ENCODE measurements at places on chromosomes 11 and 22.
A peak's percentile ranks its signal among the peaks of the same experiment; 100 is the strongest.

DNA sequence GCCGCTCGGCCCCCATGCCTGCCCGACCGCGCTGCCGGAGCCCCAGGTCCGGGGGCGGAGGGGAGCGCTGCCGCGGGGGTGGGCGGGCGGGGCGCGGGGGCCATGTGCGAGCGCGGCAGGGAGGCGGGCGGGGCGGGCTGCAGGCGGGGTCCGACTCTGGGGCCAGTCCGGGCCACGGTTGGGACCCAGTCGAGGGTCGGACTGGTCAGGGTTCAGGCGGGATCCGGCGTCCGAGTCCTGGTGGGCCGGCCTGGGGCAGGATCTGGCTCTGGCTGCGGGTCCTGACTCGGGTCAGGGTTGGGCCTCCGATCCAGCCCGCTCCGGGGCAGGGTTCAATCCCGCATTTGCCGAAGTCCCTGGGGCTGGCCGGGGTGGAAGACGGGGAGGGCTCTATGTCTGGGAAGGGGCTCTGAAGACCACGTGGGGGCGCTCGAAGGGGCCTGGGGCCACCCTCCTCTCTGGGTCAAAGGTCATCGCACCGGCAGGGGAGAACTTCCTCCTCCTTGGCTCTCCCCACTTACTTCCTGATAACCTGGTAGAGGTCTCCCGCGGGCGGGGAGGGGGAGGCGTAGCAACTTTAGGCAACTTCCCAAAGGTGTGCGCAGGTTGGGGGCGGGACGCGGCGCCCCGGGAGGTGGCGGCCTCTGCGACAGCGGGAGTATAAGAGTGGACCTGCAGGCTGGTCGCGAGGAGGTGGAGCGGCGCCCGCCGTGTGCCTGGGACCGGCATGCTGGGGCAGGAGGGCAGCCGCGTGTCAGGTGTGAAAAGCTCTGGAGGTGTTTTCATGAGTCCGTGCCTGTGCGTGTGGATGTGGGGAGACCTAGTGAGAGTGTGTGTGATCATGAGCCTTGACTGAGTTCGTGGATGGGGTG, 603 bp downstream of the ESRRA start:
- DNase-seq = peak; percentile 54

GRCh38 chr11:128757235-128757711, 63.4 kb downstream of the FLI1 start:
- DNase-seq = no peak

DNA sequence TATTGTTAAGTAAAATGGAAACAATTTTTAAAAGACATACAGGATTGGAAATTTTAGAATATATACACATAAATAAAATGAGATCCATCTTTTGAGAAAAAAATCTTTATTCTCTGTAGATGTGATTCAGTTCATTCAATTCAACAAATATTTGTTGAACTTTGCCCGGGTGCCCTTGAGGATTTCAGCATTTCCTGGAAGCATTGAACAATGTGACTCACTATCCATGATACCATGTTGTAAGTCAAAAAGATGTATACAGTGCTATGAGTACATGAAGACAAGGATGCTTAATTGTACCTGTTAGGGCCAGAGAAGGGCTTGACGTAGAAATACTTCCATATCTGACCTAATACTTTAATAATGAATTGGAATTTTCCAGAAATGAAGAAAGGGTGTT, 353.7 kb downstream of the METTL15 start:
- DNase-seq = no peak

GRCh38 chr11:12122083-12122482, 11.7 kb downstream of the MICAL2 start:
- DNase-seq = no peak

DNA sequence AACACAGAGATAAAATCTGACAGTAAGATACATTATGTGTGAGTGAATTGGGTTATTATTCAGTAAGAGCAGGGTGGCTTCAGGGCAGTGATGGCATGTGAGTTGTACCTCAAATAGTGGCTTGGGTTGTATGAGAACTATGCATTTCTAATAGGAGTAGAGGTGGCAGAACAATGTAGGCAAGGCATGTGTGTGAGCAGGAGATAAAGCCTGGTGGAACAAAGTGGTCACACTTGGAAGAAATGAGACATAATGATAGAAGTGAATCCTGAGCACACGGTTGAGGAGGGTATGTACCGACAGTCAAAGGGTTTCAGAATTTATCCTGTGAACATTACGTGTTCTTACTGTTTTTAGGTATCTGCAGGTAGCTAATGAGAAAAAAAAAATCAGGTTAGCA, 159.3 kb downstream of the CASP12 start:
- DNase-seq = no peak

DNA sequence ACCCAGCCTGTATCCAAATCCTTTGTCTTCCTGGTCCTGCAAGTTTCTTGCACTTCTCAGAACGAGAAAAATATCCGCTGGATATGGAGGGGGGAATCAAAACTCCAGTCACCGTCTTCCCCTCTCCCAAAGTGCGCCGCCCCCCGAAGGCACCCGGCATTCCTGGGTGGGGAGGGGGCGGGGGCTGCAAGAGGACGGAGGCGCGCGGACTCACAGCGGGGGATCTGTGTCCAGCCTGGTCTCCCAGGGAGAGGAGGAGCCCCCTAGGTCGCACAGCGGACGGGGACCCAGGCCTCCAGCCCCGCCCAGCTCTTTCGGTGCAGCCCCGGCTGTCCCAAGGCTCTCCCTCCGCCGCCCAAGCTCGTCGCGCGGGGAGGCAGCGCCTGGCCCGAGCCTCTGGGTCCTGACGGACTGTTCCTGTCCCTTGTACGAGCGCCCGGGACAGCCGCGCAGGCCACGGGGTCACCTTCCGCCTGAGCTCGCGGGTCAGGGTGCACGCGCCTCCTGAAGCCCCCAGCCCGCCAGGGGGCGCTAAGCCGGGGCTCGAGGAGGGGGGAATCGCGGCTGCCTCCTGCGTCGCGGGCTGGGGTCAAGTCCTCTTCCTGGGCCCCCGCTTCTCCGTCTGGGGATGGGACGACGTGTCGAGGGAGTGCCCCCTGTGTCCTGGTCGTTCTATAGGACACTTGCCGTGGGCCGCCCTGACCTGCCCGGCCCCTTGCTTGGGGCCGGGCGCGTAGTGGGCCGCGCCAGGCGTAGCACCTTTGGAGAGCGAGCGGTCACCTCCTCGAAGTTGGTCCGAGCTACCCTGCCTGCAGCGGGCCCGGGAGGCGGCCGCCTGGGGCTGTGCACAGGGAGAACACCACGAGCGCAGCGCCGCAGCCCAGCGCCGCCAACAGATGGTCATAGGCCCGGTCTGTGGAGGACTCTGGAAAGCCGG, 2.4 kb upstream of the WNT11 start:
- no peak for DNase-seq

- DNase-seq = no peak
These were observed 127.6 kb upstream of the TEAD1 start for GRCh38 chr11:12546660-12547059.

GRCh38 chr11:9438611-9439010, 22.2 kb upstream of the ZNF143 start:
- DNase-seq = no peak

DNA sequence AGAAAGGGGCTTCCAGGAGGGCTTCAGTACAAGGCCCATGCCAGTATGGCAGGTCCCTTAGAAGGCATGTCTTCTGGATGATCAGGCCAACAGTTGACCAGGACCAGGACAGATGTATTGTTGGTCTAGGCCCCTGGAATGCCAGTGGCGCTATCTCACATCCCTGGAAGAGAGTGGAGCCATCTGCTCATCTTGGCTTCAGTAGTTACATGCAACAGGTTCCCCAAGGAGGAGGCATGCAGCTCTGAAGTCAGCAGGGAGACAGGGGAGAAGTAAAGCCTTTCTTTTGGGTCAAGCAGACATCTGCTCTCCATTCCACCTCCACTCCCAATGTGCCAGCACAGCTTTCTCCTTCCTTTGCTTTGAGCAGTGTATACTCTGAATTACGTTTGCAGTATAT, 244.1 kb downstream of the KIRREL3 start:
- no peak for DNase-seq

DNA sequence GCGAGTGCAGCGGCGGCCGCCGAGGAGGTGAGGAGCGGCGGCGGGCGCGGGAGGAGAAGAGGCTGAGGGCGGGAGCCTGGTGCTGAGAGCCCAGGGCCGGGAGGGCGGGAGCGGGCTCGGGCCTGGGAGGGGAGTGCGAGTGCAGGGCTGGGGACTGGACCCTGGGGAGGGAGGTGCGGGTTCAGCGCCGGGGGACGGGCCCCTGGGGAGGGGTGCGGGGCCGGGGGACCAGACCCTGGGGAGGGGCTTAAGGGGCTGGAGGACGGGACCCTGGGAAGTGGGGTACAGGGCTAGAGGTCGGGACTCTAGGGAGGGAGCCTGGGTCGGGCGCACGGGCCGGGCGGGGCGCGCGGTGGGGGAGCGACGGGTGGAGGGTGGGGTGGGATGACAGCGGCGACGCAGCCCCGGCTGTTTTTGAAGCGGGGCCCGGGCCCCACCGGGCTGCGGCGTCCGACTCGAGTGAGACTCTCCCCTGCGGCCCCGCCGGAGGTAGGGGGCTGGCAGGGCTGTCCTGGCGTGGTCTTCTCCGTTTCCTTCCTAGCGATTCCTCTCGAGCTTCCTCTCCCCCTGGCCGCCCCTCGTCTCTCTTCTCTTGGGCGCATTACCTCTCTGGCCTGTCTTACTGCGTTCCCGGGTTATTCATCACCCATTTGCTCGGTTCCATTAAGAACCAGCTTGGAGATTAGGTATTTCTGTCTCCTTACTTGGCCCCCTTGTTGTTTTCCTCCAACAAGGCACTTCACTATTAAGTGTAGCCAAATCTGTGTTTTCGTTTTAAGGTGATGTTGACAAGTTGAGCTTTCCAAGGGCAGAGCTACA, 754 bp downstream of the NUP50 start:
- no peak for DNase-seq

GRCh38 chr22:39419096-39419495, 19.5 kb downstream of the TAB1 start:
- DNase-seq = no peak

DNA sequence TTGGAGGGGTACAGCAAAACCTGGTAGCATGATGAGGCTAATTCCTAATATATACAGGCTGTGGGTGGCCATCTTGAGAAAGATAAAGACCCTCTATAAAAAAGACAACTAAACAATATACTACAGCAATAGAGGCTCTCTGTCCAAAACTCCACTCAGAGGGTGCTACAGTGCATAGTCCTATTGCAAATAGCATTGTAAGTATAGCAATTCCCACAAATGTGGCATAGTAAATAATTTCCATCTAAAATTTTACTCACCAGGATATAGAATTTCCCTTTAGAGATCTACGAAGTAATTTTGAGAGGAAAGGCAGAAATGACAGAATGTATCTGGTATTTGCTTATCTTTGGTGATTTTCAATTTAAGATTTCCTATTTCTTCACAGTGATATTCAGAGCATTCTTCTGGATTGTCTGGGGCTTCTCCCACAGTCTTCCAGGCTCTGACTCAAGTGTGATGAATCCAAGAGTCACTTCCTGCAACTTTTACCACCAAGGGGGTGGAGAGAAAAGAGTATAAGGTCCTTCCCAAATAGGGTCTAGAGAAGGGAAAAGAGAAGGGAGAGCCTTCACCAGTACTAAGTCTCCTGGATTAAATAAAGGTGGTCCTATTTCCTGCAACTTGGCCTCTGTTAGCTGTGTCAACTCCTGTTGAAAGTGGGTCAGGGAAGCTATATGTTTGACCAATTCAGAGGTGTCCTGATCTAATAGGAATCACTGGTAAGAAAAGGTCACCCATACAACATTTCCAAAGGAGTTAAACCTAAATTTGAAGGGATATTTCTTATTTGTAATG, 1054.7 kb upstream of the CNTN5 start:
- DNase-seq = no peak

GRCh38 chr11:69462106-69462951, 19.1 kb upstream of the LINC01488 start:
- DNase-seq = no peak

- no peak for DNase-seq
These were observed 1435.9 kb downstream of the BRD1 start for GRCh38 chr22:48391820-48392219.

DNA sequence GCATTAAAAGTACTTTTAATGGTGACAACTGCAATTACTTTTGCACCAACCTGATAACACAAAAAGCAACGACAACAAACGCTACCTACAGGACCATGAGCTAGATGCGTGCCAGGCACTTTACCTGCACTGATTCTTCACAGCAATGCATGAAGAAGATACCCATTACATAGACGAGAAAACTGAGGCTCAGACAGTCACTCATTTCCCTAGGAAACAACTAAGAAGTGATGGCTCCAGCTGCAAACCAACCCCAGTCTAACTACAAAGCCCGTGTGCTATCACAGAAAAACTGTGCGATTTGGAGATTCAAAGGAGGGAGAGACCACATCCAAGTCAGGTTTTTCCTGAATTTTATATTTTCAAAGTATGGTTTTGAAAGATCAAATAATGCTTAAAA, 80.1 kb upstream of the TP53I11 start:
- DNase-seq = no peak

GRCh38 chr11:117923773-117924172, 5.4 kb downstream of the TMPRSS13 start:
- no peak for DNase-seq

GRCh38 chr11:210122-210802, 2.8 kb downstream of the RIC8A start:
- no peak for DNase-seq

DNA sequence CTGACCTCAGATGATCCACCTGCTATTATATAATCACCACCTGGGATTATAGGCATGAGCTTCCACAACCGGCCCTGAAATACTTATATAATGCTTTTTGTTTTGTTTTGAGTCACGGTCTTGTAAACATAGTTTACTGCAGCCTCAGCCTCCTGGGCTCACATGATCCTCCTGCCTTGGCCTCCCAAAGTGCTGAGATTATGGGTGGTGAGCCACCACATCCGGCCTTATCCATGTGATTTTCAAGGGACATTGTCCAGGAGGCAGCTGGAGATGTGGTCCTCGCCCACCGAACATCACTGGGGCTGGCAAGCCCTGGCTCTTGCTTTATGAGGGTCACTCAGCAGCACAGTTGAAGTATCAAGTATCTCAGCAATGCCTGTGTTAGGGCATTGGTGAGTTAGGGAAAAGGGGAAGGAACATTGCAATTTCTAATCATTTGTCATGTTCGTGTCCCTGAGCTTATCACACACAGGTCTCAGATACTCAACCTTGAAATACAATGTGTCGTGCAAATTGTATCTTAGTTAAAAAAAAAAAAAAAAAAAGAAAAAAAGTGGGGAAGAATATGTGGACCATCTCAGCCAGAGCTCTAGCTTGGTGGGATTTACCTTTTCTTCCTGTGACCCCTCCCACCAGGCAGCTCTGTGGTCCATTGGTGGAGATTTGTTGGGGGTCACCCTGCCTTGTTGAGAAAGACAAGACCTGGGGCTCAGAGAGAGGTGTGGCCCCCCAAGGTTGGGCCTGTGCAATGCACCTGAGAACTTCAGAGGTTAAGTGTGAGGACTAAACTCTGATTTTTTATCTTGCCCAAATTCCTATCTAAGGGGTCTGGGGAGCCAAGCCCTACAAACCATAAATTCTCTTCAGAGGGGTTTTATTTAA, 40.4 kb upstream of the MAPK1 start:
- no peak for DNase-seq
